ENCODE measurements at places on chromosomes 1 and 21. TPM values are rescaled to one million over a fixed set of nuclear protein-coding genes. Genes with fewer than 3 reads are reported as not detected.

The CD1C gene
- 6.7 TPM for total RNA-seq

The SLC9A1 gene
- 62.4 TPM for total RNA-seq

The CHIA gene
- total RNA-seq, result 6.3 TPM

The ERICH3 gene
- not detected for total RNA-seq

The ALX3 gene
- total RNA-seq, result not detected

The CD160 gene
- 0.93 TPM for total RNA-seq

The RPE65 gene
- not detected for total RNA-seq

The C1orf115 gene
- total RNA-seq, result 35.3 TPM

The DR1 gene
- total RNA-seq, result 47.1 TPM

The ALG14 gene
- 3.4 TPM for total RNA-seq

The ENAH gene
- 67.4 TPM for total RNA-seq

The NR5A2 gene
- 8.1 TPM for total RNA-seq

The UBE2U gene
- total RNA-seq, result not detected

The GUCA2B gene
- total RNA-seq, result not detected

The HIVEP3 gene
- 16.6 TPM for total RNA-seq

The MAN1C1 gene
- 19.7 TPM for total RNA-seq

The CREB3L4 gene
- 10.5 TPM for total RNA-seq

The LYPLA2 gene
- total RNA-seq, result 45.9 TPM

The DDOST gene
- total RNA-seq, result 161 TPM

The KRTAP13-1 gene
- not detected for total RNA-seq

The ST6GALNAC3 gene
- total RNA-seq, result 5.6 TPM

Data from upper lobe of right lung (tissue), 1 donor.